Stimulated activated CD8-positive, alpha-beta memory T cell treated with anti-CD3 and anti-CD28 coated beads, Interleukin-4, amount 100 ng/mL, for 1 hour (primary cell): ENCODE measurements at places on chromosomes 7 and 10.

DNA sequence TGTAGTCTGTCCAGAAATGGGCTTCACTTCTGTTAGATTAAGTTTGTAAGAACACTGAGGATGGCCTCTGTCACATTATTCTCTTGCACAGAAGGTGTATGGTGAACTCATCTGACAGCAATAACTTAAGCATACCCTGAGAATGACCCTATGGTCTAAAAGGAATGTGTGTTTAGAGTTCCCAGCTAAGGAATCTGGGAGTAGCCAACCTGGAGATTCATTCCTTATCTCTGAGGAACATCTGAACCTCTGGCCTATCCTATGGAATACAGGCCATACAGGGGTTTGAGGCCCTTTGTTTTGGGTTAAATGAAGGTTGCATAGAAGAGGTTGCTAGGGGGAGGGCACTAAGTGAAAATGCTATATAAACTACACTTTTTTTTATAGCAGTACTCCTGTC lies 41.4 kb downstream of the LAMB4 start:
- no peak for DNase-seq

DNA sequence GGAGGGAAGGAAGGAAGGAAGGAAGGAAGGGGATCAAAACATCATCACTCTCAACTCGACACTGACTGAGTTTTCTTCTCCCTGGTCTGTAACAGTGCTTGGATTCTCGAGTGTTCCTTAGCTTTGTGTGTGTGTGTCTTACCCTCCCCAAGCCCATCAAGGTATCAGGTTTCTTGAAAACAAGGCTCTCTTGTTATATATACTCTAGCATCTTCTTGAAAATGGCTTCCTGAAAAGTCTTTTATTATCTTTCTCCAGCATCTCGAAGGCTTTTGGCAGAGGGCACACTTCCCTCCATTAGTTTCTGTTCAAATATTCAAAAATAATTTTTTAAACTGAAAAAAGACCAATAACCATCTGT lies 13.4 kb downstream of the SERPINE1 start:
- DNase-seq: no peak

- no peak for DNase-seq
These were observed 119.8 kb downstream of the SMURF1 start for GRCh38 chr7:99024066-99024465.

DNA sequence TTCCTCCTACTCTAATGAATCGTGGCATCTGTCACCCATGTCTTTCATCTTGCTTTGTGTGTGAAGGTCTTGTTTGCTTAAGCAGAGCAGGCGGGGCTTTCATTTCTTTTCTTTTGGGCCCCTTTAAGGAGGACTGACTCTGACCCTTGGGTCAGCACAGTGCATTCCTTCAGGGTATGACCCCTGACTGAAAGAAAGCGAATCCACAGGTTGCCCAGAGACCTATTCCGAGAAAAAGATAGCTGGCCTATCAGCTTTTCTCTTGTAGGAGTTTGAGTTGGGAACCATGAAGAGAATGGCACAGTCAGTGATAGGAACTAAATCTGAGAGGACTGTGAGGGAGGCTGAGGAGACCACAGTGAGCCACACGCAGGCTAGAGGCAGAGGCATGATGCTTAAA lies 193.2 kb upstream of the CDCA7L start:
- DNase-seq: no peak

DNA sequence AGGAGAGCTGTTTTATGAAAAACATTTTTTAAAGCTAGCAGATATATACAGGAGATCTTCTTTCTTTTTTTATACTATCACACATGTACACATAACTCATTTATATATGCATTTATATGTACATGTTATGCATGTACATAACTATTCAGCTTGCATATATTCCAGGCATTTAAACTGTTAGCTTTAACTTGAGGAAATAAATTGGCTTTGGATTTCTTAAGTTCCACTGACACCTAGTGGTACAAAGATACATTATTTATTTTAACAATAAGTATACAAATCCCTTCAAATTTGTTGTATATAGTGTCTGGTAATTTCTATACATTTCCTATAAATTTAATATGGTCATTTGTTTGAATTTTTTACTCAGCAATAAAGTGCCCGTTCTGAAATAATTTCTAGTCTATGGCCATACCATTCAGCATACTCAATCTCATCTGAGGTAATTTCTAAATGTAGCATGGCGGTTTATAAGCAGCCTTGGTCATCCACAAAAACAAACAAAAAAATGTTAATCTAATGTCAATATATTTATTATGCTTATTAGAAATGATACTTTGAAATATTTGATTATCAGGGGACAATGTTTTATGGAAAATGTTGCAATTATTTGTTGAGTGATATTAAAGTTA lies 11.6 kb downstream of the ZDHHC6 start:
- no peak for DNase-seq
